G401 (cell line): ENCODE measurements at places on chromosomes 2 and 18.

GRCh38 chr2:100213595-100213994 lies 71.2 kb upstream of the AFF3 start:
- peak; percentile 93 for DNase-seq

- peak; percentile 64 for DNase-seq
Observed at GRCh38 chr2:137947728-137948336, 16.4 kb upstream of the HNMT start.

DNA sequence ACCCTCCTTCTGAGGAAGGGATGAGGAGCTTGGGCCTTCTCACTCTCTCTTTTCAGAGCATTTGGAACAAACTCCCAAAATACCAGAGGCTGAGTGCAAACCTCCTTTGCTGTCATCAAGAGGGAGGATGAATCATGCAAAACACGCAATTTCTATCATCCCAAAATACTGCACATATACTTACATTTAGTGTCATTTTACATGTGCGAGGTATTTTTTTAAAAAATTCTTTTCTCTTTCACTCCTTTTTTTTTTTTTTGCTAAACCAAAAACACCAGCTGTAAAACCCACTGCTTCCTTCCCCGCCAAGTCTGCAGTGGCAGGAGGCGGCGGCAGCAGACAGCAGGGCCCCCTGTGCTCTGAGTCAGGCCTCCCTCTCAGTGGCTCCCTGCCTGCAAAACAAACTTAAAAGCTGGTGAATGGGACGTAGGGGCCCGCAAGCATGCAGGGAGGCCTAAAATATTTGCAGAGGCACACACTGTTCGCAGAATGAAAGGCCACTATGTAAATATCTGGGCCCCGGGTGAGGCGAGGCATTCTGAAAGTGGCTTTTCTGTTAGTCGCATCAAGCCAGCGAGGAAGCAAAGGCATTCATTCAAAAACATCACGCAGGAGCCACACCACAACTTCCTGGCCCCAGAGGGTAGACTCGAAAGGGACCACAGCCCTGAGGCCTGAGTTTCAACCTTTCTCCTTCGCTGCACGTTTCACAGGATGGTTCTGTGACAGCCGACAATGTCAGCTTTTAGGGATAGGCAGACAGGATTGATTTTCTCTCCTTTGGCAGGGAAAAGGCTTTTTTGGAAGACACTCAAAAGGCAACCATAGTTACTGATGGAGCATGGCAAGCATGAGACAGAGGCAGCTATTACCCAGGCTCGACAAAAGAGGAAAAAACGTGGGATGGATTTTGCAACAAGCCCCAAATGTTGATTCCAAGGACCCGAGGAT lies 73.4 kb downstream of the ACTR2 start:
- DNase-seq: peak; percentile 60

DNA sequence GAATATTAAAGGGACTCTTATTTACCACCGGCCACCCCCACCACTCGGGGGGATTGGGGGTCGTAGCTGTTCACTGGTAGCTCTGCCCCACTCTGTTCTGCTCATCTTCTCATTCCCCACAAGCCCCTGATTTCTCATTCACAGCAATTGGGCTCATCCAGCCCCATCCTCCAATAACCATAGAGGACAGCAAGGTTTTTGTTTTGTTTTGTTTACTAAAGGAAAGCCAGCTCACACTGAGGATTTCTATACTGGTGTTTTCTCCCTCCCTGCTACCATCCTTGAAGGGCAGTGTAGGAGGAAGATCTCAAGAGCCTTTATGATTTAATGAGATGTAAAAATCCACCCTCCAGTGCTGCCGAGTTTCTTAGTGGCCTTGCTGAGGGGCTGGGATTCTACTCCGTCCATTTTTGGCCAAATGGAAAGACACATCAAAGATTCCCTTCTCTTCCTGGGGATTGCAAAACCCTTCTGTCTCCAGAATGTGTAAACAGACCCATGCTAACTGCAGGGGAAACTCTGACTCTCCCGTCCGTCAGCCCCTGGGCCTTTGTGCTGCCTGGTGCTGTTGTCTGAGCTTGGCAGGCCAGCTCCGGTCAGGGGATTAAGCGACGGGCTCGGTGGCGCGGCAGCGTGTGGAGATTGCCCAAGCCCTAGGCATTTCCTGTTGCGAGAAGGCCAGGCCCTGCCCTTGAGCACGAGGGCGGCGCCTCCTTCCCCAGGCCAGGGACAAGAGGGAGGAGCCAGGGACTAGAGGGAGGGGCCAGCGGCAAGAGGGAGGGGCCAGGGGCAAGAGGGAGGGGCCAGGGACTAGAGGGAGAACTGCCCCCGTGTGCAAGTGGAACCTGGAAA lies 165.0 kb downstream of the ANTXR1 start:
- no peak for DNase-seq

DNA sequence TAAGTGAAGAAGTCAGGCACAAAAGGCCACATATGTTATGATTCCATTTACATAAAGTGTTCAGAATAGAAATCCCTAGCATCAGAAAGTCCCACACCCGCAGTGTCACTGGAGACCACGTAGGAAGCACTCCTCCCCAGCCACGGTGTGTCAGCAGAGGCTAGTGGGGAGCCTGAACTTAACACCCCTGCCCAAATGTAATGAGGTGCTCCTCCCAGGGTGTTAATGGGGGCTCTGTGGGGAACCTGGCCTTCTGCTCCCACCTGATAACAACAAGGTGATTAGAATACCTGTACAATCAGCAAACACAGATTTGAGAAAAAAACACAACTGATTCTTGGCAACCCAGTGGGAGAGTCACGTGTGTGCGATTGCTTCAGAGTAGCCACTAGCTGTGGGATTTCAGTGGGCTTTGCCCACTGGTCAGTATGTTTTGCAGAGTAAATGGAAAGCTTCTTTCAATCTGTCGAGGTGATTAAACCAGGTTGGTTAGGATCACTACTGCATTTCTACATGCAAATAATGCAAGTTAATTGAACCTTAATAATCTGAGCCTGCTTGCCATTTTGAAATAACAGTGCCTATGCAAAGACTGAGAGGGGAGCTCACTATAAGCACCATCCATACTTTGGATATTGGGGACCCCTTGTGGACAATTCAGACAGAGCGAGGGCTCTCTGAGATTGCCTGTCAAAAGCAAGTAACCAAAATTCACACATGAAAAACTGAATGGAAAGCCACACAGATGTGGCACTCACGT lies 20.6 kb upstream of the ATRAID start:
- peak; percentile 66 for DNase-seq

DNA sequence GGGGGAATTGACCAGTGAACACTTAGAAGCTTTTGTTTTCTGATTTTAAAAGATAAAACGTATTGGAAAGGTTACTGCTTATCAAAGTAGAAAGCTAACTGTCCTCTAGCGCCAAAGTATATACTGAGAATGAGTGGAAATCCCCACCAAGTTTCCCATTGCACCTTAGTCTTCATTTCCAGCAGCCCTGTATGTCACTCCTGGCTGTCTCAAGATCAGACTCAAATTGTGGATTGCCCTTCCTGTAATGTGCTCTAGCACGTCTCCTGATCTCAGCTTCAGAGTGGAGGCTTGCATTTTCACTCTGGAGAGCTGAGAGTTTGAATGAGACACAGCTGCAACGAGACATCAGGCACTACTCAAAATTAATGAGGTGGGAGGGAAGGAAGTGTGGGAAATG lies 26.6 kb downstream of the MFF start:
- DNase-seq: no peak

DNA sequence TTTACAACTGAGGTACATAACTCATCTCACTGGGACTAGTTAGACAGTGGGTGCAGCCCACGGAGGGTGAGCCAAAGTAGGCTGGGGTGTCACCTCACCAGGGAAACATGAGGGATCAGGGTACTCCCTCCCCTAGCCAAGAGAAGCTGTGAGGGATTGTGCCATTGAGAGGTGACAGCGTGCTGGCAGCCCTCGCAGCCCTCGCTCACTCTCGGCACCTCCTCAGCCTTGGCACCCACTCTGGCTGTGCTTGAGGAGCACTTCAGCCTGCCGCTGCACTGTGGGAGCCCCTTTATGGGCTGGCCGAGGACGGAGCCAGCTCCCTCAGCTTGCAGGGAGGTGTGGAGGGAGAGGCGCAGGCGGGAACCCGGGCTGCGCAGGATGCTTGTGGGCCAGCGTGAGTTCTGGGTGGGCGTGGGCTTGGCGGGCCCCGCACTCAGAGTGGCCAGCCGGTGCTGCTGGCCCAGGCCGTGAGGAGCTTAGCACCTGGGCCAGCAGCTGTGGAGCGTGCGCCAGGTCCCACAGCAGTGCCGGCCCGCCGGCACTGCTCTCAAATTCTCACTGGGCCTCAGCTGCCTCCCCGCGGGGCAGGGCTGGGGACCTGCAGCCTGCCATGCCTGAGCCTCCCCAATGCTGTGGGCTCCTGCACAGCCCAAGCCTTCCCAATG lies 44.5 kb upstream of the FAM110C start:
- DNase-seq: no peak

DNA sequence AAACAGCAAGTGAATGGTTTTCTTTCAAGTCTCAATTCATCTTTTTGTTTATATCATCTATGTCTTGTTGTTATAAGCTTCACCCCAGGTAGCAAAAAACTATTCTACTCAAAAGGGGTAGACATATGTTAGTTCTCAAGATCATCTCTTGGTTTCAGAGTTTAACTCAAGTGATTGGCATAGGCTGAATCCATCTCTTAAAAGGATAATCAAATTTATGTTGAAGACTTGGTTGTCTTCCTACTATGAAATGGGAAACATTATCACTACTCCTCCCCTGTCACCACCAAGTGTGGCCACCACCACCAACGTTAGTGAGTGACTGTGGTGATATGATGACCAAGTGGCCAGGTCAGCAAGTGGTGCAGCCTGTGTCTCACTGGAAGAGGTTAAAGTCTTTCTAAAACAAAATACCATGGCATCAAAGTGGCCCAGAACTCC lies 1.5 kb downstream of the IL1B start:
- DNase-seq: no peak
